ENCODE measurements at places on chromosomes 2 and 18. TPM values are rescaled to one million over a fixed set of nuclear protein-coding genes. Genes with fewer than 3 reads are reported as not detected.

The IL36G gene
- not detected for total RNA-seq

- H3K4me3 ChIP-seq: no peak overlapping the region
- H3K27me3 ChIP-seq: no peaks in the 10 kb centered on the region
- H3K27ac ChIP-seq: no peak overlapping the region
- no peaks in the 10 kb centered on the region for H3K36me3 ChIP-seq
Measured at GRCh38 chr2:142478206-142478605, 347.4 kb upstream of the LRP1B start.

The CAPN10 gene
- total RNA-seq: 40.6 TPM

DNA sequence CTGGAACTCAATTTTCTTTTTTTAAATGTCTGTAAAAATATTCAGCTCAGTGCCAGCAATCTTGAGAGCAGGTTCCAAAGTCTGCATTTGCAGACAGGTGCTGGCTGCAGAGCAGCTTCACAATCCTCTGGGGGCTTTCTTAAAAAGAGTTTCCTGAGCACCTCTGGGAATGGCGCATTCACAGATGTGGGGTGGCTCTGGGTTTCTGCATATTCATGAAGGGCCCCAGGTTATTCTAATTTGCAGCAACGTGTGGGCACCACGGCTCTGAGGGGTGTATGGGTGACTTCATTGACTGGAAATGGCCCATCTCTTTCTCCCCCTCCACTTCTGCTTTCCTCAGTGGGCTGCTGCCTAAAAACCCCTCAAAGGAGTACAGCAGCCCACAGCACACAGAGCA lies 225.0 kb upstream of the APCDD1 start:
- H3K27ac ChIP-seq: no peak overlapping the region
- no peaks in the 10 kb centered on the region for H3K27me3 ChIP-seq
- no peak for DNase-seq
- no peaks in the 10 kb centered on the region for H3K36me3 ChIP-seq
- H3K4me1 ChIP-seq: no peaks in the 10 kb centered on the region

- no peak overlapping the region for H3K4me3 ChIP-seq
- no peaks in the 10 kb centered on the region for H3K4me1 ChIP-seq
- no peak for DNase-seq
- H3K36me3 ChIP-seq: no peaks in the 10 kb centered on the region
Measured at GRCh38 chr2:177646791-177647190, 254.2 kb downstream of the AGPS start.

The FEV gene
- not detected for total RNA-seq

The SP100 gene
- total RNA-seq: 242 TPM

The GPR39 gene
- not detected for total RNA-seq

The GAD1 gene
- not detected for total RNA-seq

The BMP10 gene
- not detected for total RNA-seq

The GFPT1 gene
- total RNA-seq: 17.6 TPM
